ENCODE measurements at places on chromosomes 1 and 21.

- no peak for DNase-seq
Measured at GRCh38 chr1:85816606-85817005, 108.4 kb upstream of the ZNHIT6 start.

- DNase-seq = peak; percentile 37
Measured at GRCh38 chr1:110210604-110211495, 736 bp downstream of the KCNC4 start.

- DNase-seq = no peak
Measured at GRCh38 chr1:31756578-31756977, 7.6 kb downstream of the ADGRB2 start.

- no peak for DNase-seq
Measured at GRCh38 chr1:66940981-66941380, 16.2 kb downstream of the MIER1 start.

DNA sequence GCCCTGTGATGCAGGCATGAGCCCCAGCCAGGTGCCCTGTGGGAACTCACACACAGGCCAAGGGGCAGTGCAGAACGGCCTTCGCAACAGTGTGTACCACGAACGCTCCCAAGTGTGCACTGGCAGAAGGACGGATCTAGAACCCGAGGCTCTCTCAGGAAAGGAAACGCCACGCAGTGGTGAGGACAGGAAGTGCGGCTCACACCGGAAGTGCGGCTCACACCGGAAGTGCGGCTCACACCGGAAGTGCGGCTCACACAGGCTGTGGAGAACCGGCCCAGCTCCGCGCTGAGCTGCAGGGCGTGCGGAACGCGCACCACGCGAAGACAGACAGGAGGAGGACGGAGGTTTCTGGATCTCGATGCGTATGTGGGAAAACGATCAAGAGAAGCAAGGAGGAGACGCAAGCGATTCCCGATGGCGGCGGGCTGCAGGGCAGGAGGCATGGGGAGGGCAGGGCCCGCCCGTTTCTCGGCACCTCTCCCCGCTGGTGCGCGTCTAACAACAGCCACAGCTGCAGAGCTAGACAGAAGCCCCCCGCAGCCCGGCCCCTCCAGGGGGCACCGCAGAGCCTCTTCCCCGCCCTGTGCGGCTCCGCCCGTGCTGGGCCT, 35.9 kb upstream of the TMEM52 start:
- DNase-seq = no peak

DNA sequence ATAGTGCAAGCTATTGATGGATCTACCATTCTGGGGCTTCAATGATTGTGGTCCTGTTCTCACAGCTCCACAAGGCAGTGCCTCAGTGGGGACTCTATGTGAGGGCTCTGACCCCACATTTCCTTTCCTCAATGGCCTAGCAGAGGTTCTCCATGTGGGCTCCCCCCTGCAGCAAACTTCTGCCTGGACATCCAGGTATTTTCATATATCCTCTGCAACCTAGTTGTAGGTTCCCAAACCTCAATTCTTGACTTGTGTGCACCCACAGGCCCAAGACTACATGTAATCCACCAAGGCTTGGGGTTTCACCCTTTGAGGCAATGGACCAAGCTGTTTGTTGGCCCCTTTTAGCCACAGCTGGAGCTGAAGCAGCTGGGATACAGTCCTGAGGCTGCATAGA, 35.9 kb upstream of the CFHR3 start:
- DNase-seq = no peak

- DNase-seq = no peak
Measured at GRCh38 chr1:166858726-166859419, 17.2 kb downstream of the TADA1 start.

- no peak for DNase-seq
Measured at GRCh38 chr1:100868364-100868995, 26.2 kb downstream of the EXTL2 start.

DNA sequence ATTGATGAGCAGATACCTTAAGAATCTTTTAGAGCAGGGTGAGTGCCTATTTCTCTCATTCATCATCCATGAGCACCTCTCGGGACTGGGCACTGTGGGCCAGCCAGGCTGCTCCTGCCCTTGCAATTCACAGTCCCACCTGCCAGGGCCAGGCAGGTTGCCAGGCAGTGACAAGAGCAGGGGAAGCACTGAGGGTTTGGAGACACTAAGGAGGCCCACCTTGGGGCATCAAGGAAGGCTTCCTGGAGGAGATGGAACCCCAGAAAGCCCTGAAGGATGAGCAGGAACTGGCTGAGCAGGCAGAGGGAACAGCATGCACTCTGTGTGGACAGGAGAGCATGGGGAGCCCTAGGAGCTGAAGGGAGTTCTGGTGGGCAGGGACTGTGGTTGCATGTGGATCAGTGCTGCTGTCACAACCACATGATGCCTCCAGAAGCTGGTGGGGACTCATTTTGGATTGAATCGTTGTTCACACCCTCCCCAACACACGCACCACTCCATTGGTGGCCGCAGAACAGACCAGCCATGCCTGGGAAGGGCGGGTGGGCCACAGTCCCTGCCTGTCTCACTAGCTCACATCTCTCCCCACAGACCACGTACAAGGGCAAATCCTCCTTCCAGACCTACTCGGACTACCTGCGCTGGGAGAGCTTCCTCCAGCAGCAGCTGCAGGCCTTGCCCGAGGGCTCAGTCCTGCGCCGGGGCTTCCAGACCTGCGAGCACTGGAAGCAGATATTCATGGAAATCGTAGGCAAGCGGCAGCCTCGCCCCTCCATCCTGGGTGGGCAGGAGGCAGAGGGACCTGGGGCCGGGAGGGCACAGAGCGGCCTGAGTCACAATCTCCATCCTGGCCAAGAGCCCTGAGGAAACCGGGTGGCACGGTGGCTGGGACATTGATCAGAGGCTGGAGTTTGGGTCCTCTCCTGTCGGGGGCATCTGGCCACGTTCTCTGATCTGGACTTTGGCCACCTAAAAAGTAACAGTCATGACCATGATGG, 55.1 kb downstream of the DISP3 start:
- no peak for DNase-seq

DNA sequence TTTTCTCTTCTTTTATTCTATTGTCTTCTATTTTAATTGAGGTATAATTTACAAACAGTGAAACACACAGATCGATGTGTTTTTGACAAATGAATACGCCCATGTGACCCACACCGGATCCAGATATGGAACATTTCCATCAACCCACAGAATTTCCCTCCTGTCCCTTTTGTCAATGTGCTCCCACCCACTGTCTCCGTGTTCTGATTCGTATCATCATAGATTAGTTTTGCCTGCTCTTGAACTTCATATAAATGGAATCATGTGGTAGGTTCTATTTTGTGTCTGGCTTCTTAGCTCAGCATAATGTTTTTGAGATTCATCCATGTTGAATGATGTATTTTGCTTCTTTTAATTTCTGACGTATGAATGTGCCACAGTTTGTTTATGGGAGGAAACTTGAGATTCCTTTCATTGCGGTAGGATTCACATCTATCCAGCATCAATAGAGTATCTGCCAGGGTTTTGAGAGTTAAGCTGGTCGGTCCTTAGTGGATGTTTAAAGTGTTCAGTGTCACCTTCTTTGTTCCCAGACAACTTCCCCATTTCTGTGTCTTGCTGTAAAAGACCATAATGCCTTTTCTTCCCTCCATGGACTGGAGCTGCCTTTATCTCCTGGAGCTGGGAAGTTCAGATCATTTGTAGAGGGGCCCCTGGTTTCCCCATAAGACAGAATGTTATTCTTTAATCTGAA, 14.7 kb downstream of the NAV1 start:
- DNase-seq = no peak

GRCh38 chr1:41072051-41072450, 50.5 kb upstream of the SLFNL1 start:
- no peak for DNase-seq

DNA sequence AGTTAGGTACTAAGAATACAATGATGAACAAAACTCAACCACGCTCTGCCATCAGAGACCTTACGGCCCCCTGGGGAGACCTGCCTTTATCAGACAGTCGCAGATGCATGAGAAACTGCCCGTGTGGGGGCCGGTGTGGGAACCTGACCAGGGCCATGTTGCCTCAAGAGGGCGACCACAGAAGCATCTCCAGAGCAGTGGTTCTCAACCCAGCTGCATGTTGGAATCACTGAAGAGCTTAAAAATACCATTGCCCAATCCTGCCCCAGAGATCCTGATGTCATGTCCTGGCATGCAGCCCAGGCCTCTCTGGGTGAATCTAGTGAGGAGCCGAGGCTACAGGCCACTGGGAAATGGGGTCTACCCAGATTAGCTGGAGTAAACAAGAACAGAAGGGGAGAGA, 108.7 kb downstream of the PRDM2 start:
- DNase-seq = no peak

DNA sequence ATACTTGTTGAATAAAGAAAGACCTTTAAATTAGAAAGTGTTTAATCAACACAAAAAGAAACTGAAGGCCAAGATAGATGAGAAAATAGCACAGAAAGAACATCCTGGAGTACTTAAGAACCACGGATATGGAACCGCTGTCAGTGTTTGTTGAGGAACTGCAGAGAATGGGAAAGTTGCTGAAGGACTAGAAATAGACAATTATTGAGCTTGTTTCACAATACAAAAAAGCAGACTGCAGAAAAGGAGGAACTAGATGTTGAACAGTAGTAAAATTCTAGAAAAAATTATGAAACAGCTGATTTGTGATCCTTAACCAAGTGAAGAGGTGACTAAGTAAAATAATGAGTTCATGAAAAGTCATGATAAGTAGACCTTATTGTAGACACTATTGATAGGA, 29.7 kb downstream of the MYSM1 start:
- DNase-seq = no peak

- no peak for DNase-seq
Measured at GRCh38 chr1:218294546-218294945, 9.5 kb downstream of the RRP15 start.

DNA sequence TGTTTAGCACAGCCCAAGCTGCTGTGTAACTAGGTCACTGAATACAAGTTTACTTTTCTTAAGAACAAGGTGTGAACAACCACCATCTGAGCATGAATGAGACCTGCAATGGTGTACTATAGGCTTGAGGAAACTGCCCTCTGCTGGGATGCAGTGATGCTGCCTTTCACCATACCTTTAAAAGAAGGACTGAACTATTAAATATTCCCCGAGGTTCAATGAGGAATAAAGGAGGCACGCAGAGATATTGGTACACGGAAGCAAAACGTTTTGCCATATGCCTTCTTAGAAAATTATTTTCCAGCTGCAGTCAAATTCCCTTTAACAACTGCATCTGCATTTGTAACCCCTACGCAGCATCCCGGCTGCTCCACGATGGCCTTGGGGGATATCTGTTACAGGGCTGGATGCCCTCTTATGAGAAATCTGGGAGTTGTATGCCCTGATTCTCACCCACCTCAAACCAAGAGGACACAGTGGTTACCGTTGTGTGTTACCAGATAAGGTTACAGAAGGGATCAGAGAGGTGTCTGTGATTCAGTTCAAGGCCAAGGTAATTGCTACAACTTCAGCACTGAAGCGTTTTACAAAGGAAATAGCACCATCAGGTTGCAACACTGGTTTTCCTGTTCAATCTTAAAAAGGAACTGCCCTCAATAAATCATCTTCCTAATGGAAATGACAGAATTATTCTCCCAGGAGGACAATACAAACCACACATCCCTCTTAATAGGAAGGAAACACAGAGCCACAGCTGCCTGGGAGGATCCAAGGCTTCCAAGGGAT, 470.5 kb downstream of the LTN1 start:
- DNase-seq = no peak

GRCh38 chr1:7432900-7433380, 338.2 kb upstream of the VAMP3 start:
- no peak for DNase-seq

- DNase-seq = no peak
Measured at GRCh38 chr1:161492827-161493226, 12.4 kb upstream of the FCGR2A start.

DNA sequence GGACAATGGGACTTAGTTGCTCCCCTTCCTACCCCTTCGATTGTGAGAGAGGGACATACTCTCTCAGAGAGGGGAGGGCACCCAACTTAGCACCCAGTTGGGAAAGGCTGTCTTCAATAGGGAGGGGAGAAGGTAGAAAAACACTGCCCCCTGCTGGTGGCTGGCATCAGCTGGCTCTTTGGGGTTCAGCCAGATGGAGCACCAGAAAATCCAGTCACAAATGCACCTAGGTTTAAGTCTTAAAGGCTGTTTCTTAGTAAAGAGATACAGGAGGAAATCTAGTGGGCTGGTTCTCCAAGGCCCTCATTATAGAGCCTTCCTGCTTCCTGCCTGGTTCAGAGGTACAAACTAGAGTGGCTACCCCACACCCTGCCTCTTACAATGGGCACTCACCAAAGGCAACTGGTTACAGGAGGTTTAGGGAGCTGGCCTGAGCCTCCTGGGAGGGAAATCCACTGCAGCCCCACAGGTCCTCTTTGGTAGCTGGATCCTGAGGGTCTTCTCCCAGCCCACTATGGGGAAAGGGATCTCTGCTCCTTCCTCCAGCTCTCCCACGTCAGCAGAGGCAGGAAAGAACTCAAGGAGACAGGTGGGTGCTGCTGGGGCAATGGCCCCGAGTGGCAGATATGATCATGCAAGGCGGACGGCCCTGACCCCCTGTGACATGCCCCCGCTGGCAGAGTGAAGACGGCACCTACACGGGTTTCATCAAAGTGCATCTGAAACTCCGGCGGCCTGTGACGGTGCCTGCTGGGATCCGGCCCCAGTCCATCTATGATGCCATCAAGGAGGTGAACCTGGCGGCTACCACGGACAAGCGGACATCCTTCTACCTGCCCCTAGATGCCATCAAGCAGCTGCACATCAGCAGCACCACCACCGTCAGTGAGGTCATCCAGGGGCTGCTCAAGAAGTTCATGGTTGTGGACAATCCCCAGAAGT, 28.3 kb downstream of the EIF2D start:
- DNase-seq = peak; percentile 77

GRCh38 chr1:241440904-241441303, 78.7 kb downstream of the FH start:
- DNase-seq = no peak

DNA sequence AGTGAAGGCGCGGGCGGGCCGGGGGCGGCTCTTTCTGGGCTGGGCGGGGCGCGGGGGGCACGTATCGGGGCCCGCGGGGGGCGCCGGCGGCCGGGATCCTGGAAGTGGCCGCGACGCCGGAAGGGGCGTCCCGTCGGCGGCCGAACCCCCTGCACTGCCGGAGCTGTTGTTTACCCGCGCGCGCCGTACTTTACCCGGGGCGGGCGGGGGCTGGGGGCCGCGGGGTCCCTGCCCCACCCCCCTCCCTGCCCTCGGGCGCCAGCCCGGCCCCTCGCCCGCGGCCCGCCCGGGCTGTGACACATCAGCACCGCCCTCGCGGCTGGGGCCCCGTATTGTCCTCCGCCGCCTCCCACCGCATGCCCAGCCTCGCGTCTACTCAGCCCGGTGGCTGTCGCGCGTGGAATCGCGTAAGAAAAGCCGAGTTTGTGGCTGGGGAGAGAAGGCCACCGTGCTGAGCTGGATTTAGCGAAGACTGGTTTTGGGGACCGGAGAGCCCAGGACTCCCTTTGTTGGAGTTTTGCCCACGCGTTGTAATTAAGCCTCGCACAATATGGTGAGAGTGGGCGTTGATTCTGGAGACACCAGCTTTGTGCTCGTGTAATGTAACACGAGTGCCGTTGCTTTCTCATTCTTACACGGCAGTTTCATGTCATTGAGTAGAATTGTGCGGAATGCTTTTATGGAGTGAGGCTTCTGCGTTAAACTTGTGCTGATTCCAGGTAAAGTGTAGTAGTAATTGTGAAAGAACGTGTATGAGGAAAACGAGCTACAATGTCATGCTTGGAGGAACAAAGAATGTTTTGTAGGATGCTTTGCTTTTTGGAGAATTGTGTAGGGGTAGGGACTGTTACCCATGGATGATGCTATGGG, 559 bp downstream of the BACH1 start:
- peak; percentile 42 for DNase-seq

- no peak for DNase-seq
Measured at GRCh38 chr1:178451529-178451928, 45.2 kb downstream of the CLEC20A start.

Data from activated naive CD4-positive, alpha-beta T cell (primary cell).